ENCODE measurements at places on chromosomes 1 and 21.

DNA sequence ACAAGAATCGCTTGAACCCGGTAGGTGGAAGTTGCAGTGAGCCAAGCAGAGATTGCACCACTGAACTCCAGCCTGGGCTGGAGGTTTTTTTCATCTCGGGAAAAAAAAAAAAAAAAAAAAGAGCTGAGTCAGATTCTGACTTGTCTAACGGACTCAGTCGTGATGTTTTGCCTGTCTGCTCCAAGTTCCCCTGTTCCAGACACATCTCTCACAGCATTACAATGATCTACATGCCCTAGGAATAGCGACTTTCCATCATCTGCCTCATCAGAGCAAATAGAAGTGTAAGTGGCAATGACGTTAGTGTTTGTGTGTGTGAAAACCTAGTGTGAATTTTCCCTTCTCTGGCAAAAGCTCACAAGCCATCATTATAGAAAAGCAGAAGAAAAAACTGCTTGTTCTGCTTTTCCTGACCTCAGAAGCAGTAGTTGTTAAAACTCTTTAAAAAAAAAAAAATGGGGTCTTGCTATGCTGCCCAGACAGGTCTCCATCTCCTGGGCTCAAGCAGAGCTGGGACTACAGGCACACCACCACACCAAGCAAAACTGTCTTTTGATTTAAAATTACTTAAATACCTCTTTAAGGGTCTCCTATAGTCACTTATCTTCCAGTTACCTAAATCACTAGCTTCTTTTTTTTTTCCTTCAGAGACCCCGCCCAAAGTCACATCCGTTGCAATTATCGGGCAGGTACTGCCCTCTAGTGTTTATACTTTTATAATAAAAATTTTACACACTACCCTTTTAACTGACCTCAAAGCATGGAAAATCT lies 37.3 kb downstream of the PLEKHO1 start:
- peak; percentile 71 for DNase-seq

GRCh38 chr1:41875487-41875886 lies 43.2 kb downstream of the HIVEP3 start:
- DNase-seq = no peak

GRCh38 chr1:66999640-67000400 lies 54.1 kb downstream of the SLC35D1 start:
- peak; percentile 8 for DNase-seq

- DNase-seq = no peak
Measured at GRCh38 chr1:65422241-65423203, 2.1 kb downstream of the LEPR start.

DNA sequence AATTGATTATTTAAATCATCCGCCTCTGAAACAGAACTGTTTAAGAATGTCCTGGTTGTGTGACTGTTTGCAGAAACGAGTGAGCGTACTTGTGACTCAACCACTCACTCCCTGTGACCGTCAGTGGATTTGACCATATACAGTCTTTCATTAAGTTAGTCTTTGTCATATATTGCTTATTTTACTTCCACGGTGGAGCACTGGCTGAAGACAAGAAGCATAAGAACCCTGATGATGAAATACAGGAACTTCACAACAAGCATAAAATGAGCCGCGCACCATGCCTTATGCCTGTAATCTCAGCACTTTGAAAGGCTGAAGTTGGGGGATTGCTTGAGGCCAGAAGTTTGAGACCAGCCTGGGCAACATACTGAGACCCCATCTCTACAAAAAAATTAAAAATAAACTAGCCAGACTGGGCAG lies 194.0 kb downstream of the TOMM20 start:
- no peak for DNase-seq

GRCh38 chr21:14284481-14284880 lies 68.5 kb downstream of the RBM11 start:
- DNase-seq = no peak

GRCh38 chr1:65001231-65001792 lies 35.0 kb upstream of the JAK1 start:
- DNase-seq = peak; percentile 58

- DNase-seq = peak; percentile 56
Measured at GRCh38 chr1:240189386-240189989, 97.8 kb downstream of the FMN2 start.

GRCh38 chr1:36871146-36871971 lies 163.0 kb downstream of the GRIK3 start:
- DNase-seq = no peak

GRCh38 chr1:34137411-34137810 lies 27.6 kb downstream of the CSMD2 start:
- DNase-seq = no peak

DNA sequence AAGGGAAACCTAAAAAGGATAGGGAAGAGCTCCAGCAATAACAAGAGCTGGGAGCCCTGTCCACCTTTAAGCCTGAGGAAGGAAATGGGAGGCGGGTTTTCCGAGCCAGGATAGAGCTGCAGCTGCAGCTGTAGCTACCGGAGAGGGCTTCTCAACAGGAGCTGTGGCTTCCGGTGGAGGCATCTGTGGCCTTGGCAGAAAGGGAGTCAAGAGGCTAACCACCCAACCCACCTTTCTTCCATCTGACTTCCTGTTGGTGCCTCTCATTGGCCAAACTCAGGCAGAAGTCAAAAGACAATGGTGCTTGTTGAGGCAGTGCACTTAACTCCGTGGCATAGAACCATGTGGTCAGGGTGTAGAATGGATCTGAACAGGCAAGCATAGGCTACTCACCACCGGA lies 313.1 kb upstream of the DAB1 start:
- DNase-seq = no peak

All from mesendoderm (in vitro differentiated cells).